Activated naive CD8-positive, alpha-beta T cell treated with anti-CD3 and anti-CD28 coated beads for 36 hours (primary cell): ENCODE measurements at places on chromosomes 11 and 22.

GRCh38 chr22:23397008-23397612, 183.0 kb downstream of the IGLL1 start:
- no peak for DNase-seq

GRCh38 chr11:44185522-44185921, 90.0 kb downstream of the EXT2 start:
- DNase-seq = no peak

GRCh38 chr11:32198053-32198452, 107.2 kb downstream of the RCN1 start:
- no peak for DNase-seq

DNA sequence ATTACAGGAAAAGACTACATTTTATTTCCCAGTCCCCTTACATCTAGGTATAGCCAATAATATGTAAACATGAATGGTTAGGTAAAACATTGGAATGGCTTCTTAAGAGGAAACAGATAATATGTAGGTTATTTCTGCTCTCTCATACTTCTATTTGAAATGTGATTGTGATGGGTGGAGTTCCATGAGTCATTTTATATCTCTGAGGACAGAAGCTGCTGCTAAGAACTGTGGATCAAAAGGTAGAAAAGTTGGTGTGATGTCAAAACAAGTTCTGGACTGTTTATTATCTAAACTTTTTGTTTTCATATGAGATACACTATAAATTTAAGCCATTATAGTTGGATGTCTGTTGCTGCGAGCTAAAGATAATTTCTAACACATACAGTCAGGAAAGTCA, 799.4 kb upstream of the TENM4 start:
- DNase-seq = no peak

GRCh38 chr11:72041364-72042063, 38.8 kb downstream of the NUMA1 start:
- DNase-seq = peak; percentile 46
